ENCODE measurements at places on chromosomes 1 and 21.

DNA sequence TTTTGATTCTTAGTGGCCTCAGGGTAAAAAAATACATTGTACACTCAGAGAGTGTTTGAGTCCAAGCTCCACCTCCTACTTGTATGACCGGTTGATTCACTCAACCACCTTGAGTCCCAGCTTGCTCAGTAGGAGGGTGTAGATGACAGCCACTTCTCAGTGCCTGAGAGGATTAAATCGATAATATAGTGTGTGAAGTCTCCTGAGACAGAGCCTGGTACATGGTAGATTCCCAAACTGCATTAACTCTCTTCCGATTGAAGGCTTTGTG is 38.4 kb downstream of the NCMAP start:
- no peak for DNase-seq

DNA sequence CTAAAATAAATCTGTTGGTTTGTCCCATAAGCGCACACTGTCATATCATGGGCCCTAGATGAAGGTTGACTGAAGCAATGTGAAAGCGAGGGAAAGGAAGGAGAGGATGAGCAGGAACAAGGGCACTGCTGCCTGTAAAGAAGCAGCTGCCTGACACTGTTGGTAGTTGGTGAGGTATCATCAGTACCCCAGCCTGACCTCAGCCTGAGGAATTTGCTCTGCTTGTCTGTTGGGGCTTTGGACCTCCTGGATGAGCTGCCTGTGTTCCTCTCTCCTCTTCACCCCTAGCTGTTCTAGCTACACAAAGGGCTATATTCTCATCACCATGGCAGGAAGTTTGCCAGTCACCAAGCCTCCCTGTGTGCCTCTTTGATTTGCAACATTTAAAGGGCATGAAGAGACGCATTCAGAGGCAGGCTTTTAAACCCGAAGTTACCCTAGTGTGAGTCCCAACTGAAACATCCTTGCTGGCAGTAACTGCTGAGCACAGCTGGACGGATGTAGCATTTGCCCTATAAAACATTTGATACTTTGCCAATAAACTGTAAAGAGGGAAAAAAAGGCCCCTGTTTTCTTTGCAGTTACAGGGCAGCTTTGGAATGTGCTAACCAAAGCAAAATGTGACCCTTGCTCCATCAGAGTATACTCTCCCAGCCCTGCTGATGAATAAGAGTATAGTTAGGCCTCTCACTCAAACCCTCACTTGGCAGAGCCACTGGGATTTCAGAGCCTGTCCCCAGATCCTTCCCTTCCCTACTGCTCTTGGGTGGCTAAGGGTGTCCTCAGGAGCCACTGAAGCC is 22.2 kb upstream of the SPATA6 start:
- no peak for DNase-seq

GRCh38 chr1:159066108-159066507 is 10.5 kb downstream of the AIM2 start:
- no peak for DNase-seq

DNA sequence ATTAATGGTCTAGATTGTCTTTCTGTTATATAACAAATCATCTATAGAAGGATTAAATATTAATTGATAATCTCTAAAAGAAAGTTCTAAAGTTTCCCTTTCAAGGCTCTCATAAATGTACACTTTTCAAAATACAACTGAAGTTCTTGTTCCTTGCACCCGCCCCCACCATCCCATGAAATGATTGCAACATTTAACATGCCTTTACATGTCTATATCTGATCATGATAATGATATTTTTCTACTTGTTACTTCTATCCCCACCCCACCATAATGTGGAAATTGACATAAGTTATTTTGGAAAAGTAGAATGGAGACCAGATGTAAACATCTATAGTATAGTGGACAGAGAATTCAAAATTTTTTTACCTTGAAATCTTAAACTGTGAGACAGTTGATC is 186.6 kb downstream of the NTNG1 start:
- no peak for DNase-seq

GRCh38 chr1:222814536-222815439 is at the start of gene DISP1:
Gene DISP1 (plus strand): TSS chr1:222815039. CDS start chr1:222942824, 127,785 bp downstream.
- DNase-seq, result peak; percentile 59

DNA sequence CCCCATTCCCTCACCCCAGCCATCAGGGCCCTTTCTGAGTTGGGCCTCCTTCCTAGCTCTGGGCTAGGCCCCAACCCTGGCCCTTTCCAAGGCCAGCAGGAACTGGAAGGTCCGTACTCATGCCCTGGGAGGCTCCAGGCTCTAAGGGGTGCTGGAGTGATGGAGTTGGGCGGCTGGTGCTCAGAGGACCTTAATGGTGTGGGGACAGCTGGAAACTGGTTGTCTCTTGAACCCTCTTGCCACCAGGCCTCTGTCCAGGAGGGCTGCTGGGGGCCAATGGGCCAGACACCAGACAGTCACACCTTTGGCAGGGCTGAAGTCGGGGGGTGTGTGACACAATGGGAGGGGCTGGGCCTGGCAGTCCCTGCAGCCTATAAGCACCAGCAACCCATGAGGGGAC is 9.2 kb upstream of the PADI1 start:
- no peak for DNase-seq
